Activated T-helper 1 cell treated with Interleukin-2 at 50 U/mL for 16 hours (primary cell): ENCODE measurements at places on chromosomes 5 and 9.

GRCh38 chr9:79592726-79593493, 21.1 kb downstream of the TLE4 start:
- no peak for DNase-seq

DNA sequence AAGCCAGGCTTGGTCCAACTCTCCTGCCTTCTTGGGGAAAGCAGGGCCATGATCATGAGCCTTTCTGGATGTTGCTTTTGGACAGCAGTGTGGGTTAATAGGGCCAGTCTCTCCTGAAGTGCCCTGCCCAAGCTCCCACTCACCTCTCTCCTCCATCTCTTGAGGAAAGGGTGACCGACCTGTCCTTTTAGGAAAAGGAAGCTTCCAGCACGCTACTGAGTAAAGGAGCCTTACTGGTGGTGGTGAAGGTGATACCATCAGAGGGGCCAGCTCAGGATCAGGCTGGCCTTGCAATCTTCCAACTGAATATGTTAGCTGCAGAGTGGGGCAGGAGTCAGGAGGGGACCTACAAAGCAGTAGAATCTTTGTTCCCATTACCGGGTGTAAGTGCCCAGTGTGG, 2.2 kb upstream of the RGS3 start:
- DNase-seq: no peak

GRCh38 chr5:181098762-181099601, 32.0 kb downstream of the OR2V1 start:
- DNase-seq: no peak

GRCh38 chr9:124361128-124361527, 54.1 kb downstream of the PSMB7 start:
- no peak for DNase-seq

- DNase-seq: no peak
Measured at GRCh38 chr5:74056107-74056788, 430.3 kb downstream of the ARHGEF28 start.
